GM12878 (cell line): ENCODE measurements at places on chromosomes 11 and 22. TPM values are rescaled to one million over a fixed set of nuclear protein-coding genes. Genes with fewer than 3 reads are reported as not detected.

Gene MPEG1
- total RNA-seq: 10.7 and 12.3 TPM in 2 replicates

Gene ARVCF
- 1.8 and 1.9 TPM in 2 replicates for total RNA-seq

Gene FGF19
- 0.08 TPM in 1 of 2 replicates, not detected in the other for total RNA-seq

Gene PGM2L1
- 0.03 and 0.13 TPM in 2 replicates for total RNA-seq

Gene C11orf87
- total RNA-seq: not detected in 2 replicates

Gene KCTD14
- total RNA-seq: 0.38 and 0.43 TPM in 2 replicates

Gene SCT
- total RNA-seq: not detected in 2 replicates

Gene GAL3ST1
- total RNA-seq: not detected in 2 replicates

Gene API5
- 121 and 123 TPM in 2 replicates for total RNA-seq

Gene HEPHL1
- total RNA-seq: not detected in 2 replicates

Gene HPX
- total RNA-seq: 1.7 and 2.1 TPM in 2 replicates

Gene ANO5
- 6.1 and 6.3 TPM in 2 replicates for total RNA-seq

Gene C11orf98
- total RNA-seq: 94.4 and 97.1 TPM in 2 replicates

Gene POU2AF2
- total RNA-seq: not detected in 2 replicates

Gene OOSP4A
- not detected in 2 replicates for total RNA-seq

Gene OR51E2
- total RNA-seq: not detected in 2 replicates

Gene MPPED1
- total RNA-seq: not detected in 2 replicates

Gene SCO2
- total RNA-seq: 6.4 and 16.0 TPM in 2 replicates

Gene ZC3H7B
- total RNA-seq: 50.0 and 52.3 TPM in 2 replicates

Gene OR6T1
- total RNA-seq: not detected in 2 replicates

Gene RPS13
- 1,514 and 1,539 TPM in 2 replicates for total RNA-seq

Gene TEX12
- total RNA-seq: 0.51 TPM in 1 of 2 replicates, not detected in the other

Gene GLYATL2
- 0.95 and 1.2 TPM in 2 replicates for total RNA-seq

Gene NLRP14
- total RNA-seq: 0.05 TPM in 1 of 2 replicates, not detected in the other

Gene SEC14L3
- not detected in 2 replicates for total RNA-seq

Gene HSPB2
- not detected in 2 replicates for total RNA-seq

Gene CSRP3
- not detected in 2 replicates for total RNA-seq

Gene IGLL1
- total RNA-seq: not detected in 2 replicates

Gene RASD2
- total RNA-seq: not detected in 2 replicates

Gene TBX10
- 0.16 and 0.26 TPM in 2 replicates for total RNA-seq

Gene PHF21B
- 0.08 TPM in 1 of 2 replicates, not detected in the other for total RNA-seq

Gene CASP1
- total RNA-seq: 11.1 and 12.9 TPM in 2 replicates

Gene SCGB2A2
- not detected in 2 replicates for total RNA-seq

Gene EI24
- total RNA-seq: 54.5 and 57.2 TPM in 2 replicates

Gene ART1
- not detected in 2 replicates for total RNA-seq

Gene CCDC81
- total RNA-seq: 0.13 and 0.19 TPM in 2 replicates

Gene OR10A2
- not detected in 2 replicates for total RNA-seq

Gene MB
- 0.41 TPM in 1 of 2 replicates, not detected in the other for total RNA-seq

Gene PATE2
- total RNA-seq: not detected in 2 replicates

Gene JRKL
- total RNA-seq: 8.4 and 8.6 TPM in 2 replicates

Gene C22orf31
- not detected in 2 replicates for total RNA-seq

Gene KAT5
- 53.8 and 66.1 TPM in 2 replicates for total RNA-seq

Gene ARHGAP8
- total RNA-seq: not detected in 2 replicates

Gene TOMT
- not detected in 2 replicates for total RNA-seq

Gene RAB38
- 7.1 and 8.4 TPM in 2 replicates for total RNA-seq

Gene MUS81
- total RNA-seq: 68.5 and 76.1 TPM in 2 replicates

Gene MRGPRX2
- not detected in 2 replicates for total RNA-seq

Gene RAB3IL1
- 0.11 TPM in 1 of 2 replicates, not detected in the other for total RNA-seq

Gene KCNJ1
- not detected in 2 replicates for total RNA-seq

Gene APOL4
- total RNA-seq: 0.13 TPM in 1 of 2 replicates, not detected in the other

Gene CDKN1C
- 0.19 and 0.21 TPM in 2 replicates for total RNA-seq

Gene RTN4R
- 0.77 and 0.87 TPM in 2 replicates for total RNA-seq
